ENCODE measurements at places on chromosomes 6 and 20.

GRCh38 chr6:167748458-167749379, 78.0 kb upstream of the AFDN start:
- no peak for DNase-seq

GRCh38 chr6:158707821-158708195, 58.0 kb downstream of the SYTL3 start:
- no peak for DNase-seq

DNA sequence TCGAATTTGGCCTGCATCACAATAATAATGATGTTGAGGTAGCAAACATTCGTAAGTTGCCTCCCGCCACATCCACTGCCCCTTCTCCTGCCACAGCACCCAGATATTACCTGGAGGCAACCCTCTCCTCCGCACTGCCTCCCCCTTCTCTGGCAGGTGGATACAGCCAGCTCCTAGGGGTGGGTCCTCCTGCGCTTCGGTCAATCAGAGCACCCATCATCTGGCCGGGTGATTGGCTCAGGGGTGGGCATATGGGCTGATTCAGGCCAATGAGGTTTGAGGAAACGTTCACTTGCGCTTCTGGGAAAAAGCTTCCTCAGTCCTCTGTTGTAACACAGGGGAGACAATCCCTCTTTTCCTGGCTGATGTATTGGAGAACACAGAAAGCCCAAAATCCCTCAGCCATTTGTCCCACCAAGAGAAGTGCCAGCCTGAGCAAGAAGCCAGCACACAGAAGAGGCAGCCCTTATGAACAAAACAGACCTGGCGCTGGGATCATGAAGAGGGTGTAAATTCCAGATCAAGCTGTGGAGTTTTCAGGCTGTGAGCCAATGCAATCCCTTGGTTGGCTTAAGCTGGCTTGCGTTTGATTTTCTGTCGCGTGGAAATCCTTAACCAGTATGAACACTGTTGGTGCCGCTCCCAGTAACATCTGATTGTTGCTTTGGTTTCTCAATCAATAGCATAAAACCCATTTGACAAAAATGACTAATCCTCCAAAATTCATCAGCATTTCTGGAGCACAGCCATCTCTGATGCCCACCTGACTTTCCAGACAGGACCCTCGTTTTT, 82.2 kb downstream of the PRDM1 start:
- no peak for DNase-seq

GRCh38 chr6:44001318-44002066, 125.8 kb downstream of the MRPL14 start:
- no peak for DNase-seq

DNA sequence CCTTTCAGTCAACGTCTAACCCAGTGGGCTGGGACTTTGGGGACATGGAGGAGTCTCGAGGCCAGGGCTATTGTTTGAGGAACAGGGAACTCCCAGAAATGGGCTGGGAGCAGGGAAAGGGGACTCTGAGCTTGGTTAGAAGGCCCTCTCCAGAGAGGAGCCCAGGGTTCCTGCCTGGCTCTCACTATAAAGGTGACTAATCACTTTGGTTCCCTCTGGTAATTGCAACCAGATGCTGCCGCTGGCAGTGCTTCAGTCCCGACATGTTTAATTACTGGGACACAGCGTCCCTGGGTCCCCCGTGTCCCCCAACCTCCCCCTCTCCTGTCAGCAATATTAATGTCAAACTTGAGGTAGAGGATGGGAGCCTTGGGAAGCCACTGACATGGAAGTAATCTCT, 5.0 kb upstream of the GDF5 start:
- DNase-seq: no peak

DNA sequence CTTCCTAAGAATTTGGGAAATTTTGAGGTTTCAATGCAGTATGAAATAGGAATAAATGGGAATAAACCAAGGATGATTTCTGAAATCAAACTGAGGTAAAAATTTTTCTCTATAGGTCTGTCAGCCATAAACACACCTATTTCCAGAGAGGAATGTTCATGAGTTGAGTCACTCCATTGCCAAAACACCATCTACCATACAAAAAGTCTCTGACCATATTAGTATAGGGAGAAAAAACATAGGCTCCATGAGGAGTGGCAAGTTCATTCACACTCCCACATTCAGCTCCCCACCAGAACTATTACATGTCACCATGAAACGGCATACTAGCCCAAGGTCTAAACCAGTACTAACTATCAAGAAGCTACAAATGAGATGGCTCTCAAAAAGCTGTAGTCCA, 9.6 kb downstream of the ZNF318 start:
- no peak for DNase-seq

GRCh38 chr20:21100578-21101452, 5.3 kb downstream of the LINC00237 start:
- DNase-seq: no peak

DNA sequence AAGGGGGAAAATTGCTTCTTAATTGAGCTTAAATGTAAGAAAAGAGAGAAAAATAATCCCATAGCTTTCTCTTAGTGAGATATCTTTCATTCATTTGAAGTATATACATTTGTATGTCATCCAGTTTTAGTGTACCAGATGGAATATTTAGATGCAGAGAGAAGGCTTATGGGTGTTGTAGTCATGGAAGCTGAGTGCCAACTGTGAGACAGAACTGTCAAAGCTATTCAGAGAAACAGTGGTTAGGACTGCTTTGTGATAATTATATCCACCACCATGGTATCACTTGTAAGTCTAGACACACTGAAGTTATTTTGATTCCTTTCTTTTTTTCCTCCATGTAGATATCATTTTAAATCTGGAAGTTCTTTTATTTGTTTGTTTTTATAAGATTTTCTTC, 524.3 kb upstream of the EPHA7 start:
- no peak for DNase-seq

GRCh38 chr6:135710042-135710441, 141.5 kb upstream of the PDE7B start:
- DNase-seq: no peak

GRCh38 chr6:112233847-112234246, 20.5 kb downstream of the LAMA4 start:
- DNase-seq: no peak

GRCh38 chr6:162156146-162156545, 571.4 kb downstream of the PRKN start:
- DNase-seq: no peak

DNA sequence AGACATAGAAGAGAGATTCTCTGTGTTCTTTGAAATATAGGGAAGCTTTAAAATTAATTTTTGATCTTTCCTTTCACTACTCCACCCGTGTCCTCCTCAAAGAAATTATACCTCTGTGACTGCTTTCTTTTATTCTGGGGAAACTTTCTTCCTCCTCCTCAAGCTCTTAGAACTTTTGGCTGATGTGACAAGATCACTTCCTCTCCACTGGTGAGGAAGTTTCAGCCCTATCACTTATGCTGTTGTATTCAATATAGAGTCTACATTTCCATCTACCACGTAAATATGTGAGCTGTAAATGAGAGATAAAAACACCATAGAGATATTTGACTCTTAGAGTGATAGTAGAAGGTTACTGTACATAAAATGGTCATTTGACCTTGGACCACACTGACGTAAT, 141.9 kb upstream of the SASH1 start:
- no peak for DNase-seq

DNA sequence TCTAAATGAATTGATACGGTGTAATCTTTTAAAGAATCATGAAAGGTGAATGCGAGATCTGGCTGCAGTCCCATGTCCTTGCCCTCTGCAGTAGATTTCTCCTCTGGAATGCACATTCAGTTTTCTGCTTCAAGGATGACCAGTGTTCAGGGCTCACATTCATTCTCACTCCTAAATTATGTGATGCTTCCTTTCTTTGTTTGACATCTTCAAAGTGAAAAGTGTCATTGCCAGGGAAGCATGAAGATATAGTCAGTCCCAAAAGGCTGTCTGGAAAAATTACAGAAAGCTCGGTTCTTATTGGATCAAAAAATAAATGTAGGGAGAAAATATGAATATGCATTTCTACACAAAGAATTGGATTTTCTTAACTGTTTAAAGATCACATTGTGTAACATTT, 395.6 kb downstream of the NKAIN2 start:
- DNase-seq: no peak

DNA sequence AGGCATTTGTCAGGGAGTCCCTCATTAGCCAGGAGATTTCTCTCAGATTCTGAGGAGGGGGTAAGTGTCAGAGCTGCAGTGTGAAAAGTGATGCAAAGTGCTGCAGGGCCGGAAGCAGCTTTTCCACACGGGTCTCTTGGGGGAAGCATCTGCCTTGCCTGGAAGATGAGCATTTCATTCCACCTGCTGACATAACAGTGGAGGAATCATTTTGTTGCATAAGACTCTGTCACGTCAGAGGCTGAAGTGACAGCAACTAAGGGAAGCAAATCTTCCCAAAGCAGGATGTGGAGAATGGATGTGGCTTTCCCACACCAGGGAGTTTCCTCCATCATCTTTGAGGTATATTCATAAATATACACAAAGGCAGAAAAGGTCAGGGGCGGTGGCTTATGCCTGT, 22.8 kb downstream of the DCBLD1 start:
- DNase-seq: no peak

DNA sequence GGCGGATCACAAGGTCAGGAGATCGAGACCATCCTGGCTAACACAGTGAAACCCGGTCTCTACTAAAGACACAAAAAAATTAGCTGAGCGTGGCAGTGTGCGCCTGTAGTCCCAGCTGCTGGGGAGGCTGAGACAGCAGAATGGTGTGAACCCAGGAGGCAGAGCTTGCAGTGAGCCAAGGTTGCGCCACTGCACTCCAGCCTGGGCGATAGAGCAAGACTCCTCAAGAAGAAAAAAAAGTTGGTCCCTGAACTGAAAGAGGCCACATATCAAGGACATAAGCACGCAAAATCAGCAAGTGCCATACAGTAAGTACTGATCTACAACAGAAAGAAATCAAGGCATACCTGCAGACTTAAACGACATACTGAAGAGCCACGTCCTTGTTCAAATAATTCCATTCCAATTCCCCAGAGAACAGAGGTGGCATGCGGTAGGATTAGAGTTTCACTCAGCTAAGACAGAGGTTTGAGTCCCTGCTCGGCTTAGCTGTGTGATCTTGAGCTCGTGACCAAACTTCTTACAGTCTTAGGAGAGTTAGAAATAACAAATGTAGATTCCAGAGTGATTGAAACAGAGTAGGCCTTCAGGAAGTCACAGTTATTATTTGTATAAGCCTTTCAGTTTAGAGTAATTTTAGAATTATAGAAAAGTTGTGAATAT, 29.2 kb downstream of the B4GALT5 start:
- no peak for DNase-seq

GRCh38 chr6:2942914-2943563, 28.3 kb downstream of the SERPINB6 start:
- DNase-seq: no peak

DNA sequence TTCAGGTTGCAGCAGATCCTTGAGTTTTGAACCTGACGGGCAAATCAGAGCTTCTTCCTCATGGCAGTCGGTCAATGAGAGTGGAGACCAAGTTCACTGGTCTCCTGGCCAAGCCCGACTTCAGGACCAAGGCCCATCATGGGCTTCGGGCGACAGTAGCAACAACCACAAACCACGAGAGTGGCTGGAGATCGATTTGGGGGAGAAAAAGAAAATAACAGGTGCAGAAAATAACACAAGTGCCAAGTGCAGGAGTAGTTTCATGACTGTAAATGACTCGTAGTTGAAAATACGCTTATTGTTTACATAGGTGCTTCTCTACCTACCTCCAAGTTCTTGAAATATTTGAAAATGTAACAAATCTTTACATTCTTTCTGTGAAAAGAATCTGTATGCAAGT, 56.1 kb downstream of the DCBLD1 start:
- no peak for DNase-seq

DNA sequence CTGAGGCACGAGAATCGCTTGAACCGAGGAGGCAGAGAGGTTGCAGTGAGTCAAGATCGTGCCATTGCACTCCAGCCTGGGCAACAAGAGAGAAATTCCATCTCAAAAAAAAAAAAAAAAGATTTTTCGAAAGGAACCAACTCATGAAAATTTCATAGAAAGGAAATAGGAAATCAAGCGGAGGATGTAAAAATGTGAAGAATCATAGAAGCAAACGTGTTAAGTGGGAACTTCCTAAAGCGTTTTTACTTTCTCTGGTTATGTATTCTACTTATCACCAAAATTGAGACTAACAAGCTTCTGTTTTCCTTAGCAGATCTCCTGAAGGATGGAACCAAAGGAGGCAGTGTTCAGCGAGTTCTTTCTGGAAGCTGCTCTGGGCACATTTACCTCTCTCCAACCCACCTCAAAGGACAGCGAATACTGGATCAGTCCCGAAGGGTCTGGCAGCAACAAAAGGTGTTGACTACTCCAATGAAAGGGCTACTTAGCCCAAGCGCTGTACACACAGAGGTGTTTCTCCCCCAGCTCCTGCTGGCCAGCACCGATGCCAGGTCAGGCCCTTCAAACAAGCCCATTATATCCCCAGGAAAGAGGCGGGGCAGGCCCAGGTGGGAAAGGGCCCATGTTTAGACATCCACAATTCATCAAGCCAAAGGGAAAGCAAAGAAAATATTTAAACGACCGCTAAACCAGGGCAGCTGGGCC, 327.5 kb upstream of the JARID2 start:
- DNase-seq: no peak

GRCh38 chr6:8181951-8182845, 79.8 kb upstream of the EEF1E1 start:
- DNase-seq: no peak

DNA sequence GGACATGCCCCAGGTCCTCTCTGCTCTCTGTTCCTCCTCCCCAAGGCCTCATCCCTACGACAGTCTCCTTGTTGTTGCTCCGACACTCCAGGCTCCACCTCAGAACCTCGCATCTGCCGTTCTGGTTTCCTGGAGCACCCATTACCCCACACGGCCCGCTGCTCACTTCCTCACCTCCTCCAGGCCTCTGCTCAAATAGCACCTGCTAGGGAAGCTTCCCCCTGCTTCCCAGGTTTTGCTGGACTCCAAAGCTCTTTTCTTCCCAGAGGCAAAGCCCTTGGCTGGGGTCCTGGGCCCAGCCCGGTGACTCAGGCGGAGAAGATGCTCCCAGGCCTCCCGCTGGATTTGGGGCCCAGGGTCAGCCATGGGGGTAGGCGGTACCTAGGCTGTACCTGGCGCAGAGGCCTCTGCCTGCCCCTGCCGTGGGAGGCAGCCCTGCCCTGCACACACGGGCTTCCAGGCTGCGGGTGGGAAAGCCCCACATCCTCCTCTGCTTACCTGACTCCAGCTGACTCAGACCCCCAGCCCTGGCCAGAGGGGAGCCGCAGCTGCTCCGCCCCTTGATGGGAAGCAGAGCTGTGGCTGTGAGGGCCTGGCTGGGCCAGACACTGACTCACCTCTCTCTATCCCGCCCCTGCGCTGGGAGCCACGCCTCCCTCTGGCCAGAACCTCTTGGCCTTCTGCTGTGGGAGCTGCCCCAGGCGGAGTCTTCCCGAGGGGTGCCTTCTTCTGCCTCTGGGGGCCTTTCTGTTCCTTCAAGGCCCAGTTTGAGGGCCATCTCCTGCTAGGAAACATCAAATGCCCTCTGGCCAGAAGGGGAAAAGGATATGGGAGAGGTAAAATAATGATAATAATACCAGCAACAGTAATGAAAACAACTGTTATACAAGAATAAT, 130.5 kb downstream of the CEBPB start:
- no peak for DNase-seq

DNA sequence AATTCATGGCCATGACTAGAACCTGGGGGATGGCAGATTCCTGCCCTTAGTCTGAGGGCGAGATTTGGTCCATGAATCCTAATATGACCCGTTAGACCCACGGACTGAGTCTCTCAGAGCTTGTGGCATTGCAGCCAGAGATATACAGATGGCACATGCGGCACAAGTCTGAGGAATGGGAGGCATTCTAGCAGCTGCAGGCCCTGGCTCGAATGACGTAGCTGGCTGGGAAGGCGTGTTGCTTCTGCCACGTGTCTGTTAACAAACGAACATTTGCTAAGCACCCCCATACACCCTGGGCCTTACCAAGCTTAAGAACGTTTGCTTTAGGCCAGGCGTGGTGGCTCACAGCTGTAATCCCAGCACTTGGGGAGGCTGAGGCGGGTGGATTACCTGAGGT, 68.0 kb downstream of the CD164 start:
- DNase-seq: no peak

All from activated CD8-positive, alpha-beta memory T cell treated with anti-CD3 and anti-CD28 coated beads for 48 hours (primary cell).